NCI-H2029 treated with DMSO at 0.1 percent for 48 hours (cell line): ENCODE measurements at places on chromosomes 12 and 14.

DNA sequence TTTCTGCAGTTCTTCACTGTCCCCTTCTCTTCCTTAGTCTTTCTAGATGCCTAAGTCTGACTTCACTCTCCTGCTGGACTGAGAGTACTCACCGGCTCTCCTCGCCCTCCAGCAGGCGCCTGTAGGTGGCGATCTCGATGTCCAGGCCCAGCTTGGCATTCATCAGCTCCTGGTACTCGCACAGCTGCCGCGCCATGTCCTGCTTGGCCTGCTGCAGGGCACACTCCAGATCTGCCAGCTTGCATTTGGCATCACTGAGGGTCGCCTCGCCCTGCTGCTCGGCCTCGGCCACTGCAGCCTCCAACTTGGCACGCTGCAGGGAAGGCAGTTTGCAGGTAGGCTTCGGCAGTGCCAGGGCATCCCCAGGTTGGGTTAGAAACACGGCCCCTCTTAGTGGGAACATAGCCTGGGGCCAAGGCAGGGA is 5.2 kb downstream of the KRT84 start:
- DNase-seq: no peak

- DNase-seq: no peak
These were observed 2.1 kb downstream of the GMFB start for GRCh38 chr14:54486685-54487084.

GRCh38 chr12:96211988-96212387 is 17.8 kb downstream of the ELK3 start:
- DNase-seq: no peak

DNA sequence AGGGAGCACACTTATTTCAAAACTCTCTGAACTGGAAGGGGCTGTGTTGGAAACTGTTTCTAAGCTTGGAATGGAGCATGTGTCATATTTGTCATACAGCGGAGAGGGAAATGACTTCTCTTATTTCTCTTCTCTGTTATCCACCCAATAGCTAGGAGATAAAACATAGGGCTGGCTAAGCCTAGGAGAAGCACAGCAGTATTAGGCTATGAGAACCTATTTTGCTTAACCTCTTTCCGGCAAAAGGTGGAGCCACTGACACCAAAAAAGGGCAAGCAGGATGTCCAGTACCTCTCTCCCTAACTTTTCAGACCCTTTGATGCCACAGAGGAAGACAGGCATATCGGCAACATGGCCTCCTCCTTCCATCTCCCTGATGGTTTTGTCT is 148.3 kb downstream of the CRADD start:
- no peak for DNase-seq

DNA sequence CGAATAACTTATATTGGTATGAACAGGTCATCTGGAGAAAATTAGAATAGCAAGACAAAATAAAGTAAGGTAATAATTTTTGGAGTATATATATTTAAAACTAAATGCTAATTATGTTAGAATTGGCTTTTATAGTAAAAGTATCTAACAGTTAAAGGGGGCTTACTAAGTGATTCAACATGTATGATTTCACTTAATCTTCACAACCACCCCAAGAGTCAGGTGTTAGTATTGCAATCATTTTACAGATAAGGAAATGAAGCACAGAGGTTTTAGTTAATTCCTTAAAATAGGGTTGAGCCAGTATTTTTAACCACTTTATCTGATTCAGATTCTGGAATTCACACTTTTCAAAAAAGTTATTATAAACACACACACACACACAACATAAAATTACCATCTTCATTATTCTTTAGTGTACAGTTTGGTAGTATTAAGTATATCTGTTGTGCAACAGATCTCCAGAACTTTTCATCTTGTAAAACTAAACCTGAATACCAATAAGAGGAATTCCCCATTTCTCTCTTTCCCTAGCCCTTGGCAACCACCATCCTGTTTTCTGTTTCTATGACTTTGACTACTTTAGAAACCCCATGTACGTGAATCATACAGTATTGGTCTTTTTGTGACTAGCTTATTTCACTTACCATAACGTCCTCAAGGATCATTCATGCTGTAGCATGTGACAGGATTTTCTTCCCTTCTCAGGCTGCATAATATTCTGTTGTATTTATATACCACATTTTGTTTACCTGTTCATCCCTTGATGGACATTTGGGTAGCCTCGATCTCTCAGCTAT is 12.5 kb downstream of the A2M start:
- no peak for DNase-seq

GRCh38 chr12:102958073-102958829 is 777 bp downstream of the ASCL1 start:
- DNase-seq: no peak

- DNase-seq: no peak
These were observed 599 bp downstream of the PAPLN start for GRCh38 chr14:73237786-73238423.
